Activated CD4-positive, alpha-beta T cell treated with anti-CD3 and anti-CD28 coated beads for 1 hour (primary cell): ENCODE measurements at places on chromosomes 6 and 20.

- DNase-seq, result no peak
Observed at GRCh38 chr20:46128310-46129151, 10.4 kb downstream of the CD40 start.

- no peak for DNase-seq
Observed at GRCh38 chr6:138769102-138769676, 4.4 kb upstream of the CCDC28A start.

- DNase-seq, result no peak
Observed at GRCh38 chr20:62655282-62656196, 13.2 kb downstream of the SLCO4A1 start.

- DNase-seq, result no peak
Observed at GRCh38 chr6:133623065-133623464, 265.8 kb upstream of the TCF21 start.

- no peak for DNase-seq
Observed at GRCh38 chr6:148736774-148737412, 9.9 kb upstream of the UST start.

DNA sequence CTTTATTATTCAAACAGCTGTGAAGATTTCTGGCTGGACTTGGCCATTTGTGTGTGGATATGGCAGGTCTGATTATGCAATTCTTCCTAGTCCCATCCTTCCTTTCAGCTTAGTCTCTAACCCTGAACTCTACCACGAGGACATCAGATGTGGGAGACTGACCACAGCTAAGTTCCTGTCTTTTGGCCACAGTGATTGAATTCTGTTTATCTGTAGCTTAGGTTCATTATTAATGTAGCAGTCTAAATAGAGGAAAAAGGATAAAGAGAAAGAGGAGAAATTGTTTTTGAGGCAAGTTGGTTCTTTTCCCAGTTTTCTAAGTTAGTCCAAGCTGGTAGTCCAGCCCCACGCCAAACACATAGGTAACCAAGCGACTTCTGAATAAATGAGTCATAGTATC lies 598.9 kb downstream of the RFPL4B start:
- DNase-seq, result no peak

- no peak for DNase-seq
Observed at GRCh38 chr6:14707971-14708465, 537.9 kb upstream of the JARID2 start.

DNA sequence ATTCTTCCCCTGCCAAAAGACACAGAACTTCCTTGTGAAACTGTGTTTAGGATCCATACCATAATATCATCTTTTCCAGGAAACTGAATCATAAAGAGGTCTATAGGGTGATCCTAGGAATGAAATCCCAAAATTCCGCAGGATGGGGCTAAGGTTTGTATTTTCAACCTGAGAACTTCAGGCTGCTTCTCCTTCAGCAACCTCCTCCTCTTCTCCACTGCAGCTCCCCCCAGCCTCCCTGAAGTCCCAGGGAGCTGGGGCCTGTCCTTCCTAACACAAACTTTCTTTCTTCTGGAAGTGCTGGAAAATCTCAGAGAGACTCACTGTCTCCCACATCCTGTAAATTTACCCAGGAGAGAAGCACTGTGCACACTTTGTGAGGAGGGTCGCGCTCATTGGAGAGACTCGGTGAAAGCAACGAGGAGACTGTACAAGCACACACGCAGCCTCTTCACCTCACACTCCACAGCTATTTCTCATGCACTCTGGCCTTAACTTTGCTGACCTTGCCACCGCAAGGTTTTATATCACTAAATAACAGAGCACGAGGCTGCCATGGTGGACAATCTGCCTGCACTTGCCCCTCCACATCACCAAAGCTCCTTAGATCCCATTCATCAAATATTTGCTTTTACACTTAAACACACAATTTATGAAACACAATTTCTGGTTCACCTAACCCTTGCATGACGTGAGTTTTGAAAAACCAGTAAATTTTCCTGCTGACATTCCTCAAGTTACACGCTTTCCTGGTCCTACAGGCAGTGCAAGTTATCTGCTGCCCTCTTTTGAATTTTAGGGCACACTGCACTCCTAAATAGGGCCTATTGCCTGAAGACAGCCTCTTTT lies 14.3 kb downstream of the ID4 start:
- DNase-seq, result no peak

DNA sequence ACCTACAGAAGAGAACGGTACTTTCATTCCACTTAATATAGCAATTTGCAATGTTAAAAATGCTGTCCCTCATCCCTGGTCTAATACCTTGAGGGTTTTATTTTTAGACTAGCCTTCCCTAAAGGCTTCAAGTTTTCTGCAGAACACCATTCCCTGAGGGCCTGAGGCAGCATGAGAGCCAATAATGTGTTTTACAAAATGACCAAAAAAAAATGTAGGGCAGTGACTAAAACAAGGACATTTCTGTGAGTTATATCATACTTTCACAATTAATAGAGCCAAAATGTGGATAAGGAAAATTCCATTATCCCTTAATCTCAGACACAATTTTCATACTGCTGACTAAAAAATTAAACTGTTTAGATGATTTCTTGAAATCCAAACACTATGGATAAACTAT lies 22.7 kb downstream of the GPR63 start:
- DNase-seq, result no peak

GRCh38 chr6:138393871-138394783 lies 9.9 kb upstream of the HEBP2 start:
- no peak for DNase-seq

GRCh38 chr6:41900861-41901260 lies 5.7 kb upstream of the USP49 start:
- DNase-seq, result no peak

DNA sequence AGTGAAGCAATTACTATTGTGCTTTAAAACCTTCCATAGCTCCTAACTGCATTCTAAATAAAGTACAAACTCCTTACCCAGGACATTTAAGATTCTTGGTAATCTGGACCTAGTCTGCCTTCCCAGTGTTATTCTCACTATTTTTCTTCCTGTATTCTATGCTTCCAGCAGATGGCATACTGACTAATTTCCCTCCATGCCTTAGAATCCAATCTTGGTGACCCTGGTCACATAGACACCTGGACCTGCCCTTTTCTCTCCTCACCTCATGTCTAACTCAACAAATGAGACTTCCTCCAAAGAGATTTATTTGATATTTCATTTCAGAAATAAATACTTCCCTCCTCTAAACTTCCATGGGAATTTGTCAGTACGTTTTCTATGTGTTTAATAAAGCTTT lies 25.8 kb downstream of the ROS1 start:
- no peak for DNase-seq

GRCh38 chr6:35328108-35328723 lies 14.1 kb upstream of the PPARD start:
- no peak for DNase-seq

DNA sequence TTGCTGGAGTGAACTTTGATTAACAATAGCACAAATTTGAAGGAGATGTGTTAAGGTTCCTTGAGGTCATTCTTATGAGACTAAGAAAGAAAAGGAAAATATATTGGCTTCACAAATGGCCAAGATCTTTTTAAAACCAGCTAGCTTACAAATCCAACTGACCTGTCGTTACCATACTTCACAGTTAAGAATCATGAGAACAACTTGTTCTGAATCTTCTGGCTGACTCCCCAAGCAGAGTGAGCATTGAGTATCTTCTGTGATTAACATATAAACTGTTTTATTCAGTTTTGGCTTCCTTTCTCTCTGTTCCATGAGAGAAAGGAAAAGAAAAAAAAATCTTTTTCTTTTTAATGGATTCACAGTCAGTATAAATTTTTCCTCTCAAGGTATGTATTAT lies 277.1 kb downstream of the KHDC1L start:
- DNase-seq, result no peak

GRCh38 chr20:56391596-56392131 lies 351 bp downstream of the AURKA start:
- DNase-seq, result no peak

- DNase-seq, result no peak
Observed at GRCh38 chr20:49750611-49751396, 37.1 kb upstream of the B4GALT5 start.

DNA sequence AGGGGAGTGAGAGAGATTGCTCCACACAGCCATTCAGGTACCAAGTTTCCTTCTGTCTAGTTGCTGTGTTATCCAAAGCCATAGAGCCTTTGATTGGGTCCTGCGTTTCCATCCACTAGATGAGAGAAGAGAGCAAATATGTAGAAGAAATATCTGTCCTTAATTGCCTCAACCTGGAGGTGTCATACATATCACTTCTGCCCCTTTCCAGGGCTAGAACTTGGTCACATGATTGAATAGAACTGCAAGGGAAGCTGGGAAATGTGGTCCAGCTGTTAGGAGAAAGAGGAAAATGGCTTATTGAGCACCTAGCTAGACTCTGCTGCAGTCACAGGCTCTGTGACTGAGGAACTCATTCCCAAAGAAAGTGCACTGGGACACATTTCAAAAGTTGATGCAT lies 115.6 kb upstream of the JAG1 start:
- no peak for DNase-seq

GRCh38 chr6:64409948-64410347 lies 774.3 kb downstream of the PHF3 start:
- DNase-seq, result no peak

DNA sequence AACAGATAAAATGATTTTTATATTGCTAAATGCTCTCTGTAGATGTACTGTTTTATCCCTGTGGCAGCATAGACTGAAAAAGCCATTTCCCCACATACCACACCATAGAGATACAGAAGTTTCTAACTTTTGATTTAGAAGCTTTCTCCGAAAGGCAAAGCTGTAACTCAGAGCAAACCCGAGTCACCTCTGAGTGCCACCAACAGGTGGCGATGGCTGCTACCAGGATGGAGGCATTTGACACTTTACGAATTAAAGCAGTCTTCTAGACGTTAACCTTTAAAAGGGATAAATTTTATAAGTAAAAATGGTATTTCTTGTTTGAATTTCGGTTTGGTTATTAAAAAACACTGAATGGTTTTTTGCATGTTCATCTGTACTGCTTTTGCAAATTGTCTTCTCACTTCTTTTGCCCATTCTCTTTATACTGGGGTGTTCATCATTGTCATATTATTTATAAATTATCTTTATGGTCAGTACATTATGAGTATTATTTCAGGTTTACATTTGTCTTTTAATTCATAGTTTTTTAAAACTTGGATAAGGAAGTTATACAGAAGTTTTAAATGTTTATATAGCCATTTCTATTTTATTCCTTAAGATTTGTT lies 201.0 kb upstream of the CEP162 start:
- DNase-seq, result no peak

- no peak for DNase-seq
Observed at GRCh38 chr6:107653183-107653580, 163.3 kb downstream of the SOBP start.

DNA sequence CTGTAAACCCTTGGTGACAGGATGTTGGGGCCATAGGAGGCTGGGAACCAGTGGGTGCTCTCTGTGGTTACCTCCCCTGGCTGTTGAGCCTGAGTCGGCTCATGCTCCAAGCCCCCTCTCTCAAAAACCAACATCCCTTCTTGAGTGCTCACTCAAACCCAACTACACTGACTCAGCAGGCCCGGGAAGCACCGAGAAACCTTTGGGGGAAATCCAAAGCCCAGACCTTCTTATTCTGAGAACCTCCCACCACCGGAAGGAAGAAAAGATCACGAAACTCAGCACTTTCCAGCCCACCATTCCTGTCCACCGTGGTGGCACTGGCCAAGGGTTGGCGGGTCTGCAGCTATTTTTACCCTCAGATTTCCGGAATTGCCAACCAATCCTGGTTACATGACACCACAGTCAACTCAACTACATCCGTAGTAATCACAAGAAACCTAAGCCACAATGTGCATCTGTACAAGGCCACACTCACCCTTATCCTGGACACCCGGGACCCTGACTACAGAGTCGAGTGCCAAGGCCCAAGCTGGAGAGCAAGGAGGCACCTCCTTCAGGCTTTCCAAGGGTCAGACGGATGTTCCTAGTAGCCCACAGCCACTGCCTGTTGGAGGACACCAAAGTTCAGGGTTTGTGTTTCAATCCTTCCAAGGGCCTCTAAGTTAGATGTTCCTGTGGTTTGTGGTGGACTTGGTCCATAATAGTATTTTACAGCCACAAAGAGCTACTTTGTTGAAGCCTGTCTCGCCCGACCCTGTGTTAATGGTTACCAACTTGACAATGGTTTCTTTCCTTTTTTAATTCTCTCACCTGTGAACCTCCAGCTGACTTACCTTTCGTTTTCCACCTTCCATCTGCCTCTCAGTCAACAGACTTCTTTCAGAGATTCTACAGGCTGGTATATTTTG lies 317.0 kb downstream of the CDC5L start:
- DNase-seq, result no peak

DNA sequence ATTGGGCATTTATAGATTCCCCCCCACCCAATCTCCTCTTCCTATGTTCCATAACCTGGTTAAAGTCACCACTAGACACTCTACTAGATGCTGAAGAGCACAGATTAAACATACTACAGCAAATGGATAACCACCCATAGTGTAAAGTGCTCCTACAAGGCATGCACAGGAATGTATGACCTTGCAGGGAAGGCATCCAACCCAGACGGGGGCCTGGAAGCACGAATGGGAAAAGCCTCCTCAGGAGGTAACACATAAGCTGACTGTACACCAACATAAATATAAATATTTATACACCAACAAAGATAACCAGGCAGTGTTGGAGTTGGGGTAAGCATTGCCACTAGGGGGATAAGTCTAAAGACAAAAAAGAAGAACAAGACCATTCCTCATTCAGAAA lies 691.7 kb downstream of the GRIK2 start:
- DNase-seq, result no peak

GRCh38 chr6:30804333-30804732 lies 60.0 kb upstream of the IER3 start:
- DNase-seq, result no peak

DNA sequence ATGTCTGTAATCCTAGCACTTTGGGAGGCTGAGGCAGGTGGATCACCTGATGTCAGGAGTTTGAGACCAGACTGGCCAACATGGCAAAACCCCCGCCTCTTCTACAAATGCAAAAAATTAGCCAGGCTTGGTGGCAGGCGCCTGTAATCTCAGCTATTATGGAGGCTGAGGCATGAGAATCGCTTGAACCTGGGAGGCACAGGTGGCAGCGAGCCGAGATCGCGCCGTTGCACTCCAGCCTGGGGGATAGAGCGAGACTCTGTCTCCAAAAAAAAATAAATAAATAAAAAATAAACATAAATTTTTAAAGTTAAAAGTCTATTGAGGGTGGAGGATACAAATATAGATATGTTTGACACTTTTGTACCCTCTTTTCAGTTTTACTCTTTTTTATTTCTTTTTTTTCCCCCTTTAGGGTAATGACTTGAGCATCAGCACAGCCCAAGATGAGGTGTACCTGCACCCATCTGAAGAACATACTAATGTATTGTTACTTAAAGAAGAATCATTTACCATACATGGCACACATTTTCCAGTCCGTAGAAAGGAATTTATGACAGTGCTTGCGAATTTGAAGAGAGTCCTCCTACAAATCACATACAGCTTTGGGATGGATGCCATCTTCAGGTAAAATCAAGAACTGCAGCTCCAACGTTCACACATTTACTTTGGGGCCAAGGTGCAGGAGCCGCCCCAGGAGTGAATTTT lies 368.9 kb downstream of the LAMA2 start:
- DNase-seq, result no peak

- DNase-seq, result no peak
Observed at GRCh38 chr6:91476000-91476399, 889.1 kb upstream of the MAP3K7 start.
